ENCODE measurements at places on chromosomes 7 and 10. TPM values are rescaled to one million over a fixed set of nuclear protein-coding genes. Genes with fewer than 3 reads are reported as not detected.

DNA sequence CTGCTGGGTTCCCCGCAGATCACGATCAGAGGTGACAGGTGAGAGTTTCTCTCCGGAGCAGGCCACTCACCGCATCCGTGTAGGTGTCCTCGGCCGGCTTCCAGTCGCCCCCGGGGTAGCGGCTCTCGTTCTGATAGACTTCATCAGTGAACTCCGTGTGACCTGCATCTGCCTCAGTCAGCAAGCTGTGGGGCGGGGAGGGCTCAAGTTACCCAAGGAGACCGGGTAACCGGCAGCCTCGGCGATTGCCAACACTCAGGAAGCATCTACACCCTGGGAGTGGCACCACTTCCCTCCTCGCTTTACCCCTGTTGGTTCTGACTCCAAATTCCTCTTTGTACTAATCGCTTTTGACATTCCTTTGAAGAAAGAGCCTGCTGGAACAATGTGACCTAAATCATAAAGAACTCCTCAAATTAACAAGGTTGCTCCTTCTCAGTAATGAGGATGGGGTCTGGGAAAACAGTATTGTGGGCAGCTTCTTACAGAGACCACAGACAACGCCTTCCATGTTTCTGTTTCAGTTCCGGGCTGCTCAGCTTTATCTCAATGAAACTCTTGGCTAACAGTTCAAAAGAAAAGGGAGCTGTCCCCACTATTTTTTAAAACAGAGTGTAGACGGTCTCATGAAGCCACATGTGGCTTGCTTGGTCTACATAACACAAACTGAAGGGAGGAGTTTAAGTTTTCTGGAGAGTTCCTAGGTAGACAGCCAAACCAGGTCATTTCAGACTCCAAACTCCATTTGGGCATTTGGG is 118.1 kb downstream of the MYOF start:
- DNase-seq: no peak

DNA sequence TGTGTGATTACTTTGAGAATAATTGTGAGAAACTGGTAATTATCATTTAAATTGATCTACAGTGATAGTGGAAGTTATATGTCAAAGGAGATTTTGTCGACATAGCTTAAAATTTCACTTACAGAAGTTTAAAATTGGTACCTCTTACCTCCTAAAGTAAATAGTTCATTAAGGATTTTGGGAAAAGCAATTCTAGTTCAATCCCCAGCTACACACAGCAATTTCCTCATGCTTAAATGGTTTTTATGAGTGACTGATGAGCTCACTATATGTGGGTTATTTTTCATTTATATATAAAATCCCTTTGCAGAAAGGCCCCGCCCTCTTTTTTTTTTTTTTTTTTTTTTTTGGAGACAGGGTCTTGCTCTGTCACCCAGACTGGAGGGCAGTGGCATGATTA is 12.7 kb downstream of the KMT2E start:
- no peak for DNase-seq

DNA sequence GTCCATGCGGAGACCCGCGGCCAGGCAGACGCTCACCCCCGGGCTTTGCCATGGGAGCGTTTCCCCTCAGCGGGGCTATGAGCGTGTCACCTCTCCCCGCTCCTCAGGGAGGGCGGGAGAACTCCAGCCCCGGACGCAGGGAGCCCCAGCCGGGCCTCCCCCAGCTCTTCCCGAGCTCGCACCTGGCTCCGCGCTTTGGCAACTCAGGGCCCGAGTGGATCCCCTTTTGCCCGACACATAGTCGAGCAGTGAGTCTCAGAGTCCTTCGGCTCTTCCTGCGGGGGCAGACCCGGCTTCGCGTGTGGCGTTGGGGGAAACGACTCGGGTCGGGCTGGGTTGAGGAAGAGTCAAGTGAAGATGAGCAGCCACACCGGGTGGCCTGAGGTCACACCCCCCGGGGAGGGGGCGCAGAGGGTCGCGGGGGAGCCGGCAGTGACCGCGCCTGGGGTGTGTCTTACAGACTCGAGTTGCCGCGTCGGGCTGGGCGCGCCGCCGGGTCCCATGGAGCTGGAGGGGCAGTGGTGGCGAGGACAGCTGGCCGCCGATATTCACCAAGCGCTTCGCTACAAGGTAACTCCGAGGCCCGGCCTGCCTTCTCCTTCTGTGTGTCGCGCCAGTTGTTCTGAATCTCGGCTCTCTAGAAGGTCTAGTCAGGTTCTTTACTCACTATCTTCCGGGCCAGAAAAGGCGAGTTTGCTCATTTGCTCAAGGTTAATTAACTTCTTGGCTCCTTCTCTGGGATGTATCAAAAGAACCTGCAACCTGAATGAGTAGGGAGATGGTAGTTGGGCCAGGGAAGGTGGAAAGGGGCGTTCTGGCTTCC is 721 bp downstream of the CCNJ start:
- peak; percentile 48 for DNase-seq

DNA sequence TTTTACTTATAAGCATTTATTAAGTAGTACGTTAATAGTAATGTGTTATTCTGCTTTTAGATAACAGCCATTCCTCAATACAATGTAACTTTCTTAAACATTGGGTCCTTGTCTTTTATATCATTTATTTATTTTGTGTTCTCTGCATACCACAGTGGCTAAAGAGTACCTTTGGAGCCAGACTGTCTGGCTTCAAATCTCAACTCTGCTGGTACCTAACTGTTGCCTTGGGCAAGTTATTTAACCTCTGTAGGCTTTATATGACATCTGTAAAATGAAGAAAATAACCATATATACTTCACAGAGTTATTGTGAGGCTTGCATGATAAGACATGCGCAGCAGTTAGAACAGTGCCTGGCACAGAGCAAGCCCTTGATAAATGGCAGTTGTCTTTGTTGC is 397.6 kb downstream of the MDFIC start:
- DNase-seq: no peak

GRCh38 chr10:103696411-103697145 is 158.8 kb downstream of the SH3PXD2A start:
- peak; percentile 40 for DNase-seq

DNA sequence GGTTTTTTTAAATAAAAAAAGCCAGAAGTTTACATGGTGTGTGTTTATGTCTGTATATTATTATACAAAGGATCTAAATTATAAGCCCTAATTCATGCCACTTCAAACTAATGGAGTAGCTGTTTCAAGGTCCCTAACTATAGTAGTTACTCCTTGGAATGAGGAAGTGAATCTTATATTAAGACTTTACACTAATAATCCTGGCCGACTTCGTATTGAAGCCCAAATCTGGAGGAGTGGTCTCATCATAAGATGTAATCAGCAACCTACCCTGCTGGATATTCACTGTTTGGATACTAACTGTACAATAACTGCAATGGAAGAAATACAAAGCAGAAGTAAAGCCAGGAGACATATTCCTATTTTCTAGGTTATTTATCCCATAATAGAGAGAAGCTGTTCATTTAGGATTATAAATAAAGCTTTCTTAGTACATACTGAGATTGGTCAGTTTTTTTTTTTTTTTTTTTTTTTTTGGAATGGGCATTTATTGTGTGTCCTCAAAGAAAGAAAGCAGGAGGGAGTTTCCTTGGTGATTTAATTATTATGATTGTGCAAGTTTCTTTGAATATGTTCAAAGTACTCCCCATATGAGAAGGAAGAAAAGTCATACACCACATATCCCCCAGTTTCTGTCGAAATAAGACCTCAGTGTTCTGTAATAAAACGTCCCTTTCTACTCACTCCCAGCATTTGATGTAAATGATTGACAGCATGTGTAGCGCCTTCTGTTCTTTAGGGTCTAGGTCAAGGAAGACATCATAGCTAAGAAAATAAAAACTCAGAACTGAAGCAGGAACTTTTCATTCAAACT is 397.8 kb downstream of the EXOC4 start:
- no peak for DNase-seq

DNA sequence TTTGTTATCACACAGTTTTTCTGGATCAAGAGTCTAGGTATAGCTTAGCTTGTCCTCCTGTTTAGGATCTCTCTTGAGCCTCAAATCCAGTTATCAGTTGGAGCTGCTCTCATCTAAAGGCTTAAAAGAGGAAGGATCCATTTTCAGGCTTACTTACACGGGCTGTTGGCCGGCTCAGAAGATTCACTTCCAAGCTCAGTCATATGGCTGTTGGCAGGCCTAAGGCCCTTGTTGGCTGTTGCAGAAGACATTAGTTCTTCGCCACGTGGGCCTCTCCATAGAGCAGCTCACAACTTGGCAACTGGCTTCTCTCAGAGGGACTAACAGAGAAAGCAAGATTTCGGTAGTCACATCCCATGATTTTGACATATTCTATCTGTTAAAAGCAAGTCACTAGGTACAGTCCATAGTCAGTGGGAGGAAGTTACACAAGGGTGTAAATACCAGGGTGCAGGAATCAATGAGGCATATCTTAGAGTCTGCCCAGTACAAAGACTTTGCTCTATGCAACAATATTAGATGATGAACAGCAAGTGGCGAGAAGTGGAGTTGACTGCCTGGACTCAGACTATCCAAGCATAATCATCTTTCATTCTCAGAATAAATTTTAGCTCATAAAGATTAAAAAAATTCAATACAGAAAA is 280.1 kb upstream of the MBL2 start:
- no peak for DNase-seq

DNA sequence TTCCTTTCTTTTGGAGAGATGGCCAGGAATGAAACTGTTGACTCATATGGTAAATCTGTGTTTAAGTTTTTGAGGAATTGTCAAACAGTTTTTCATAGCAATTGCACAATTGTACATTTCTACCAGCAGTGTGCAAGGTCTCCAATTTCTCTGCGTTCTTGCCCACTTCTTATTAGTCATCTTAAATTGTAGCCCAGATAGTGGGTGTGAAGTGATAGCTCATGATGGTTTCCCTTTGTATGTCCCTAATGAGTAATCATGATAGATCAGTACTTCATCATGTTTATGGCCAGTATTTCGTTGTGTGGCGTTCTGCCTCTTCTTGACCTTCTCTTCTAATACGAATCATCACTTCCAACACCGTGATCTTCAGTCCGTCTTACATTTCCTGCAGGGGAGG is 136.3 kb downstream of the DOCK1 start:
- DNase-seq: no peak

GRCh38 chr10:96758423-96758822 is 38.1 kb upstream of the PIK3AP1 start:
- DNase-seq: no peak

GRCh38 chr10:52747694-52748093 is 24.9 kb downstream of the MBL2 start:
- DNase-seq: no peak

- DNase-seq: no peak
These were observed 82.7 kb upstream of the PDZD8 start for GRCh38 chr10:117457932-117458331.

DNA sequence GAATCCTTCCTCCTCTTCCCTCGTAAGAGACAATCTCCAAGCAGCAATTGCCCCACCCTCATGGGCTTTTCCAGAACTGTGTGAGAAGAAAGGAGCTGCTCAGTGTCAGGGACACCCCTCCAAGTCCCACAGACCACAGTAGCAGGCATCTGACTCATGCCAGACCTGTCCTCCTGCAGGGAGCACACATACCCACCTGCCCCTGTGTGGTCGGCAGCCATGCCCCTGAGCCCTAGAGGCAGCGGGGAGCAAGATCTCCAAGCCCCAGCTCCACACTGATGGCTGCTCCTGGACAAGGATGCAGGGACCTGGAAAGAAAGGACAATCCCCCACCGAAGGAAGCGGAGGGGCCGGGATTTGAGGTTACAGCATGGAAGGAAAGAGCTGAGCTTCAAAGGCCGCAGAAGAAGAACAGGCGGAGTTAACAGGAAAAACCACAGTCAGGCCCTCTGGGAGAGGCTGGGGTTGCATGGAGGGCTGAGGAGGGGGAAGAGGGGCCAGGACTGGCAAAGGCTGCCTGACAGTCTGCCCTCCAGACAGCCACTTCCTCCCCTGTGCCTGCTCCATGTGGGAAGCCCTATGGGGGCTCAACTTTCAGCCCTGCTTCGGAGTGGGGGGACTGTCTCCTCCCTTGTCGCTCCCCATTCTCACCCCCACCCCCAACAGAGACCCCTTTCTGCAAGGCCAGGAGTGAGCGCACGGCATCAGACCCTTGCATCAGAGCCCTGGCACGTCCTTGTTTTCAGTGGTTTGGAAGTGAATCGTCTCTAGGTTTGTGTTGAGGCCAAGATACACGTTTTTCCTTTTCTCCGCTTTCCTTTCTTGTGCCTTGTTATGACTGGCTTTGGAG is 46.8 kb downstream of the ASB13 start:
- DNase-seq: no peak

Gene PGAM2
- total RNA-seq: 5.9 TPM

Gene VWDE
- total RNA-seq: 1.4 TPM

Gene COL17A1
- not detected for total RNA-seq

Gene IDE
- 19.7 TPM for total RNA-seq

Gene SPACDR
- not detected for total RNA-seq

Gene AGBL3
- total RNA-seq: 6.7 TPM

Gene RBAK
- 15.6 TPM for total RNA-seq

Gene DRGX
- not detected for total RNA-seq

Gene GJC3
- 0.47 TPM for total RNA-seq
